ENCODE measurements at places on chromosomes 1 and 21. TPM values are rescaled to one million over a fixed set of nuclear protein-coding genes. Genes with fewer than 3 reads are reported as not detected.
A peak's percentile ranks its signal among the peaks of the same experiment; 100 is the strongest.

OR6N1 gene
- not detected for total RNA-seq

- no peak overlapping the region for H3K27ac ChIP-seq
- H3K4me3 ChIP-seq: no peak overlapping the region
- no peak for DNase-seq
- no peaks in the 10 kb centered on the region for H3K36me3 ChIP-seq
- no peaks in the 10 kb centered on the region for H3K27me3 ChIP-seq
Observed at GRCh38 chr1:110781525-110781924, 91.4 kb upstream of the CD53 start.

- no peak for DNase-seq
- no peak overlapping the region for H3K27ac ChIP-seq
- H3K4me3 ChIP-seq: no peak overlapping the region
- no peaks in the 10 kb centered on the region for H3K36me3 ChIP-seq
- no peaks in the 10 kb centered on the region for H3K27me3 ChIP-seq
- no peaks in the 10 kb centered on the region for H3K4me1 ChIP-seq
Observed at GRCh38 chr1:217917281-217917887, 286.2 kb downstream of the SPATA17 start.

GRCh38 chr1:156929596-156930238 is 9.3 kb downstream of the LRRC71 start:
- DNase-seq: no peak
- H3K4me3 ChIP-seq: no peak overlapping the region
- no peak overlapping the region for H3K27ac ChIP-seq
- H3K36me3 ChIP-seq: no peaks in the 10 kb centered on the region

- H3K36me3 ChIP-seq: no peaks in the 10 kb centered on the region
- H3K4me3 ChIP-seq: no peak overlapping the region
- H3K27ac ChIP-seq: no peak overlapping the region
- DNase-seq: no peak
Observed at GRCh38 chr1:86765674-86766073, 61.3 kb downstream of the SH3GLB1 start.

DNA sequence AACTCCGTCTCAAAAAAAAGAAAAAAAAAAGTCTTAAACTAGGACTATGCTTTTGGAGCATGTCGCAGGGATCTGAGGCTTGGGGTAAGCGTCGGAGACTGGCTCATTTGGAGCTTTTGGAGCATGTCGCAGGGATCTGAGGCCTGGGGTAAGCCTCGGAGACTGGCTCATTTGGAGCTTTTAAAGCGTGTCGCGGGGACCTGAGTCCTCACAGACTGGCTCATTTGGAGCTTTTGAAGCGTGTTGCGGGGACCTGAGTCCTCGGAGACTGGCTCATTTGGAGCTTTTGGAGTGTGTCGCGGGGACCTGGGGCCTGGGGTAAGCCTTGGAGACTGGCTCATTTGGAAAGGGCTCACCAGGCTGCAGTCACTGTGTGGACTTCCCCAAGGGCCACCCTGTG is 13.6 kb upstream of the TSPEAR start:
- H3K4me3 ChIP-seq: no peak overlapping the region
- no peaks in the 10 kb centered on the region for H3K4me1 ChIP-seq
- DNase-seq: no peak
- no peak overlapping the region for H3K27ac ChIP-seq
- H3K36me3 ChIP-seq: no peaks in the 10 kb centered on the region
- peaks cover 48% of the 10 kb centered on the region for H3K27me3 ChIP-seq

GRCh38 chr1:214542275-214543199 is 8.9 kb downstream of the PTPN14 start:
- no peak overlapping the region for H3K4me3 ChIP-seq
- no peak overlapping the region for H3K27ac ChIP-seq
- no peaks in the 10 kb centered on the region for H3K36me3 ChIP-seq
- no peaks in the 10 kb centered on the region for H3K4me1 ChIP-seq
- no peak for DNase-seq

- H3K4me1 ChIP-seq: peaks cover 6% of the 10 kb centered on the region
- no peak for DNase-seq
- no peak overlapping the region for H3K27ac ChIP-seq
- H3K4me3 ChIP-seq: no peak overlapping the region
- H3K36me3 ChIP-seq: peaks cover 8% of the 10 kb centered on the region
- H3K27me3 ChIP-seq: no peaks in the 10 kb centered on the region
Observed at GRCh38 chr1:1567152-1567875, 7.3 kb downstream of the SSU72 start.

- DNase-seq: no peak
- H3K27ac ChIP-seq: peak within 1 kb of the TSS; percentile 95
- H3K27me3 ChIP-seq: no peaks in the 10 kb centered on the region
- no peaks in the 10 kb centered on the region for H3K4me1 ChIP-seq
Observed at GRCh38 chr1:23483321-23484252, at the start of gene ASAP3. Gene ASAP3 (minus strand): TSS chr1:23484179. CDS start chr1:23484133, 46 bp downstream.

DNA sequence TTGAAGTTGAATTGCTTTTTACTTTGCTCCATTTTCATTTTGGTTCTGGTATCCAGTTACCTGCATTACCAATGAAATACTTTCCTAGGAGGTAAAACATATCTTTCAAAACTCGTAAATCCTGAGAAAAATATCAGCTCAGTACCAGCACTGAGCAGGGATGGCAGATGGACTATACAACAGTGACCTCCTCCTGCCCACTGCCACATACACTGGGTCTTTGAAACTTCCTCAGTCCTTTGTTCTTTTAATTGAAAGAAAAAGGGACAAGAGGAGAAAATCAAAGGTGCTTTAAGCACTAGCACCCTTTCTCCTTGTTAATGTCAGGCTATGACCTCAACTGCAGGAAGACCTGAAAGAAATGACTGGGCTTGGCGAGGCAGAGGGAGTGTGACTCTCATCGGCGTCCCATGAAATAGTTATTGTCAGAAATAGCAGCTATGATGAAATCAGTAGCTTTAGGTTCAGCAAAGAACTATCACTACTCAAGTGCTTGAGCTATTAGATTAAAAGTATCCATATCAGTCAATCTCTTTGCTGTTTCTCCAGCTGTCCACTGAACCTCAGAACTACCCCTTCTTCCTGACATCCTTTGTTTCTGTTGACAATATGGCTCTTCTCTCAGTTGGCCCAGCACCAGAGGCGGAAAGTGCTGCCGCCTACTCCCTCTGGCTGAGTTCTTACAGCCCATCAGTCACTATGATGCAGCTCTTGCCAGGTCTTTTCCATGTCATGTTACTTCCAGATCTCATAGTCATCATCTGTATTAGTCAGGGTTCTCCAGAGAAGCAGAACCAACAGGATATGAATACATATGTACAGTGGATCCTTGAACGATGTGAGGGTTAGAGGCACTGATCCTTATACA is 207.0 kb upstream of the MAP1LC3C start:
- no peak for DNase-seq
- H3K27ac ChIP-seq: no peak overlapping the region
- H3K4me3 ChIP-seq: no peak overlapping the region
- H3K4me1 ChIP-seq: no peaks in the 10 kb centered on the region
- H3K36me3 ChIP-seq: no peaks in the 10 kb centered on the region

DNA sequence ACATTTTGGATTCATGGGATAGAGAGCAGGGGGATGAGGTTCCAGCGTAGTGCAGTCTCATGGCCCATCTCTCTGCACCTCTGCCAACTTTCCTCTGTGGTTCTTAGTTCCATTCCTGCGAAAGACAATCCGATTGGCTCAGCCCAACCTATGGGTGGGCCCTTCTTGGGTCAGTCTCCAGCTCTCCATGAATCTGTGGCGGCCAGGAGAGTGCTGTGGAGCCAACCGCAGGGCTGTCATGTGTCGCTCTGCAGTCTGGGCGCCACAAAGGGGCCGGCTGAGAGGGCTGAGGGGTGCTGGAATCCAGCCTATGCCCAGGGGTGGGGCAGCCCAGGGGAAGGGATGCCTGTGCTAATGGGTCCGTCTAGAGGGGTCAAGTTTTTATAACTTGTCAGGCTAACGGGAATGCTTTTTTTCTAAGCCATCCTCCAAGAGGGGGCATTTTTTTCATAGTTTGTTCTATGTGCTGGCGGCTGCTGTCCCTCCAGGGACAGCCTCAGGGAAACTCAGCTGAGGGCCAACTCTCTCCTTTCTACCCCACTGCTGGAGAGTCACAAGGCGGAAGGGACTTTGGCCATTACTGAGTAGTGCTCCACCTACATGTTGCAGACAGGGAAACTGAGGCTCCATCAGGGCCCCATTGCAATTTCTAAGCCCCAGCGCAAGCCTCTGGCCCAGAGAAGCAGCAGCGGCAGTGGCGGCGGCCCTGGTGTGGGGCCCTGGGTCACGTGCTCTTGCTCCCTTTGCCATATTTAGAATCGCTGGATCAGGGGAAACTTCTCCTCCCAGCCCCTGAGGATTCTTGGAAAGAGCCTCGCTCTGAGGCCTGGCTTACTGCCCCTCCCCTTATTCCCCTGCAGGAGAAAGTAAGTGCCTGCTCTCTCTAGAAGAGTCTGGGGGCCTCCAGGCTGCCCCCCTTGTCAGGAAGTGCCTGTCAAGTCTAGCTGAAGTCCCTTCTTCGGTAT is 23.4 kb downstream of the KCNQ4 start:
- H3K4me3 ChIP-seq: no peak overlapping the region
- H3K36me3 ChIP-seq: no peaks in the 10 kb centered on the region

DNA sequence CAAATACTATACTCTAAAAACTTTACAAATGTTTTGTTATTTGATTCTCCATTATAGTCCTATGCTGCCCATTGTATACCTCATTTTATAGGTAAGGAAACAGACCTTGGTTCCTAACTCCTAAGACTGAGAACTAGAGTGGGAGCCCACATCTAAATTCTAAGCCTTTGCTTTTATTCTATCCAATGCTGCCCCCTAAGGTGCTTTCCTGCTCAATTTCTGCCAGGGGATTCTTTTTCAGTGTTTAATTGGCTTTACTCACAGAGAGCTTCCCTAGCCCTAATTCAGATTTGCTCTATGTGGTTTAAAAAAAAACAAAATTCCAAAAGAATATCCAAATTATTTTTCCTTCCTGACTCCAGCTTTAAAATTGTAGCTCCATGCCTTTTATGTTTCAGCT is 64.5 kb downstream of the KIF14 start:
- no peak for DNase-seq
- H3K4me1 ChIP-seq: no peaks in the 10 kb centered on the region
- no peak overlapping the region for H3K4me3 ChIP-seq
- H3K36me3 ChIP-seq: no peaks in the 10 kb centered on the region
- no peaks in the 10 kb centered on the region for H3K27me3 ChIP-seq

- H3K27me3 ChIP-seq: no peaks in the 10 kb centered on the region
- no peak for DNase-seq
- H3K36me3 ChIP-seq: no peaks in the 10 kb centered on the region
- H3K4me3 ChIP-seq: no peak overlapping the region
- no peaks in the 10 kb centered on the region for H3K4me1 ChIP-seq
Observed at GRCh38 chr1:160748878-160749269, 9.8 kb downstream of the SLAMF7 start.

FLG2 gene
- total RNA-seq: not detected

- H3K4me3 ChIP-seq: no peak overlapping the region
- no peaks in the 10 kb centered on the region for H3K27me3 ChIP-seq
- H3K4me1 ChIP-seq: no peaks in the 10 kb centered on the region
- H3K36me3 ChIP-seq: no peaks in the 10 kb centered on the region
Observed at GRCh38 chr21:21074305-21074704, 76.1 kb downstream of the NCAM2 start.

- no peaks in the 10 kb centered on the region for H3K4me1 ChIP-seq
- peaks cover 12% of the 10 kb centered on the region for H3K27me3 ChIP-seq
- no peaks in the 10 kb centered on the region for H3K36me3 ChIP-seq
- H3K27ac ChIP-seq: peak overlapping the region; percentile 73
Observed at GRCh38 chr1:14923727-14924452, 229.7 kb upstream of the TMEM51 start.

GRCh38 chr21:25577424-25578055 is 29.7 kb downstream of the MRPL39 start:
- no peak overlapping the region for H3K27ac ChIP-seq
- H3K4me1 ChIP-seq: peaks cover 4% of the 10 kb centered on the region
- H3K36me3 ChIP-seq: peaks cover 34% of the 10 kb centered on the region
- H3K27me3 ChIP-seq: no peaks in the 10 kb centered on the region

All from tibial nerve (tissue), 4 donors.